Osteocyte (in vitro differentiated cells): ENCODE measurements at places on chromosomes 5 and 9. TPM values are rescaled to one million over a fixed set of nuclear protein-coding genes. Genes with fewer than 3 reads are reported as not detected.

DNA sequence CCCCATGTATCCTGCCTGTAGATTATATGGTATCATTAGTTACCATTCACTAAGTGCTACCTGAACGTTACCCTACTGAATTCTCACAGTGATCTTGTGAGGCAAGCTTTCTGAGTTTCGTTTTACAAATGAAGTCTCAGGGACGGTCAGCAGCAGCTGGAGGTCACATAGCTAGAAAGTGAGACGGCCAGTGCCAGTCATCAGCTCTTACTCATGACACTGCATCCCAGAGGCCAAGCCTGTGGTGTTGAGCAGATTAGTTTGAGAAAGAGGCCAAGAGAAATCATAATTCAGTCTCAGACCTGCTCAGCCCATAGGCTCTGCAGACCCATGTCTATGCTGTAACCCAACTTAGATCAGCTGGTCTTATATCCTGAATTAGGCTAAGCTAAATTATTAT lies 95.7 kb upstream of the EGFLAM start:
- DNase-seq = no peak

The CFAP157 gene
- 0.24 TPM in 1 of 2 replicates, not detected in the other for total RNA-seq

DNA sequence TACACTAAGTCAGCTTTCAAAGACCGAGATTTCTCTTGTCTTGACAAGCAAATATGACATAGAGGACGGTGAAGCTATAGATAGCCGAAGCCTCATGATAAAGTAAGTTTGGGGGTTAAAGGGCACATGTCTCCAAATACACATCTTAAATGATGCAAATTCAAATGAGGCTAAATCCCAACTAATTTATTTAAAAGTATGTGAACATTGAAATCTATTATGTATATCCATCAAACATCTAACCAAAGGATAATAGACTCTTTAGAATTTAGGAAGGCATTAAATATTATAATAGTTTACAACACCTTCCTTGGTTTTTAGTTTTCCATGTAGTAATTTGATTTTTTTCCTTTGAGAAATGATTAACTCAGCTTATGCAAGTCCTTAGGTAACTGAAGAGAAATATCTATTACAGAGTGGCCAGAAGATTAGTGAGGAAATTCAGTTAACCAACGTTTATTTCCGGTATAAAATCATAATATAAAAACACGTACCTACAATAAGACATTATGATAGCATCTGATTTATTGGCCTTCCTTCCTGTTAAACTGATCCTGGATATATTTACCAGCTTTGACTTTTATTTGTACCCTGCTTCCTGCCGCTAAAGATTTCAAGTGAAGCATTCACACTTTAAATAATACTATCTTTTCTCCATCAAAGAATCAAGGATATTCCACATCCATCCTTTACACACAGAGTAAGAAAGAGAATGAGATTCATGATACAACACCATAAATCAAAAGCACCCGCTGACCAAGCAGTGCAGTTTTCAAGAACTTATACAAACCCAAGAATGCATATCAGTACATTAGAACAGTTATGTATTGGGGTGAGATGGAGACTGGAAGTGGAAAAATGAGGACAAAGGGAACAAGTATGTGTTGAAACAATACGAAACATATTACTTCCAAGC lies 31.9 kb upstream of the F2R start:
- no peak for DNase-seq

GRCh38 chr5:138661991-138662434 lies 86.8 kb upstream of the HSPA9 start:
- no peak for DNase-seq

DNA sequence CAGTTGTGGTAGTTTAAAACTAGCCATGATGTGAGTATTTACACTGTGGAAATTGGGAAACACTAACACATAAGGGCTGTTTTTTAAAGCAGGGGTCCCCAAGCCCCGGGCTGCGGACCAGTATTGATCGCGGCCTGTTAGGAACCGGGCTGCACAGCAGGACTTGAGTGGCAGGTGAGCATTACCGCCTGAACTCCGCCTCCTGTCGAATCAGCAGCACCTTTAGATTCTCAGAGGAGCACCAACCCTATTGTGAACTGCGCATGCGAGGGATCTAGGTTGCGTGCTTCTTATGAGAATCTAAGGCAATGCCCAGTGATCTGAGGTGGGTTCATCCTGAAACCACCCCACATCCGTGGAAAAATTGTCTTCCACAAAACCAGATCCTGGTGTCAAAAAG lies 127.8 kb downstream of the PCSK5 start:
- DNase-seq = no peak

The FCN2 gene
- not detected in 2 replicates for total RNA-seq
